Activated CD8-positive, alpha-beta memory T cell treated with anti-CD3 and anti-CD28 coated beads for 4 hours (primary cell): ENCODE measurements at places on chromosomes 5 and 9.

GRCh38 chr9:132238026-132238972 lies 76.4 kb downstream of the NTNG2 start:
- no peak for DNase-seq

- DNase-seq: no peak
Observed at GRCh38 chr5:33885679-33886078, 6.1 kb downstream of the ADAMTS12 start.

- DNase-seq: no peak
Observed at GRCh38 chr5:84303315-84303714, 81.4 kb downstream of the EDIL3 start.

- no peak for DNase-seq
Observed at GRCh38 chr9:114131808-114132549, 23.4 kb upstream of the COL27A1 start.

- no peak for DNase-seq
Observed at GRCh38 chr5:98656796-98657195, 116.7 kb upstream of the RGMB start.

- no peak for DNase-seq
Observed at GRCh38 chr5:84032324-84032723, 311.7 kb upstream of the HAPLN1 start.

GRCh38 chr5:157167214-157167621 lies 1.2 kb upstream of the GARIN3 start:
- DNase-seq: no peak

- DNase-seq: no peak
Observed at GRCh38 chr5:168790002-168790635, 211.0 kb upstream of the PANK3 start.

- no peak for DNase-seq
Observed at GRCh38 chr5:150138551-150139265, 16.9 kb downstream of the PDGFRB start.

- no peak for DNase-seq
Observed at GRCh38 chr5:76583163-76584047, 39.8 kb downstream of the F2RL2 start.

DNA sequence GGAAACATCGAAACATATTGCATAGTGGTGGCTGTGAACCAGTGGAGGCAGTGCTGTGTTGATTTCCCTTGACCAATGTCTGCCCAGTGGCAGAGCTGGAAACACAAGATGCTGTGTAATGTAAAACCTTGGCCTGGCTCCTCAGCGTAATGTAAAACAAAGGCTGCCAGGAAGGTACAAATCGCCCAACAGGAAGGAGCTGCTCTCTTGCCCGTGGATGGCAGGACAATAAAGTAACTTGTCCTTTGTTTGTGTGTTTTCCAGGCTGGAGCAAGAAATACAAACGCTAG lies 143.4 kb downstream of the PALM2AKAP2 start:
- no peak for DNase-seq

- no peak for DNase-seq
Observed at GRCh38 chr5:76606701-76607100, 16.5 kb downstream of the F2RL2 start.

- no peak for DNase-seq
Observed at GRCh38 chr9:21660976-21661375, 141.5 kb upstream of the MTAP start.

DNA sequence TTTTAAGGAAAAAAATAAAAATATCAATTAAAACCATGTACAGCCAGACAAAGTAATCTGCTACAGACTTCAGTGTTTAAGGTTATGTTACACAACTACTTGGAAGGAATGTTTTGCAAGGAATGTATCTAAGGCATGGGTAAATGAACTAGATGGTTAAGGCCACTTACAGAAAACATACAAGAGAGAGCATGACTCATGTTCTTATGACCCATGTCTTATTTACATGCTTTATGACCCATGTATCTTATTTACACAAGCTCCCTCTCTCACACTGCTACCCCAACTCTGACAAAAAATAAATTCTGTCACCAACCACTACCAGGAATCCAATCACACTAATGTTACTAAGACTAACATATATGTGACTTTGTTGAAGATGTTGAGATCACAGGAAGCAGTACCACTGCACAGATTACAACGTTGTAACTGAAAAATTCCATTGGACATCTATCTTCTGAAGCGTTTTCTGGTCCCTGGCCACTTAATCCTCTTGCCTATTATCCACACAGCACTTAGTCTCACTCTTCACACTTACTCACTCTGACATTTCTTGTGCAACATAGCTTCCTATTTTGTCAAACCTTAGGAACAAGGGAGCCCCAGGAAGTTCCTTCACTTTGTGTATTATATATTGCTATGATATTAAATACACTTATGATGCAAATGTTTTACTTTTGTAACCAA lies 1630.1 kb upstream of the C9orf72 start:
- no peak for DNase-seq

- DNase-seq: no peak
Observed at GRCh38 chr5:102654559-102655349, 100.4 kb upstream of the PAM start.

- DNase-seq: no peak
Observed at GRCh38 chr5:56649569-56649968, 165.8 kb upstream of the MAP3K1 start.

DNA sequence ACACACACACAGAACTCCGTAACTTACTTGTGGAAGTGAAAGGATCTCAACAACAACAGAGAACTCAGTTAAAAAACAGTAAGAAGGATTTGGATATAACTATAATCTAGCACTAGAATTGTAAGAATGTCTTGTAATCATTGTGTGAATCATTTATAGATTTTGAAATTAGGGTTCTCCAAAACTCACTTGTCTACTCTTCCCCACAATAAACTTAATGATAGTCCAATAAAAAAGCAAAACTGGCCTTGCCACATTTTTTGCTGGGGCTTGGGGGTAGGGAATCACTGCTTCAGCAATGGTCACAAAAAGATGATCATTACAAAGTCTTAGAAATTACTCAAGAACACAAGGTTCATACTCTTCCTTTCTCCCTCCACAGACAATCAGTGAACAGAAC lies 8.8 kb downstream of the TBCA start:
- DNase-seq: no peak

DNA sequence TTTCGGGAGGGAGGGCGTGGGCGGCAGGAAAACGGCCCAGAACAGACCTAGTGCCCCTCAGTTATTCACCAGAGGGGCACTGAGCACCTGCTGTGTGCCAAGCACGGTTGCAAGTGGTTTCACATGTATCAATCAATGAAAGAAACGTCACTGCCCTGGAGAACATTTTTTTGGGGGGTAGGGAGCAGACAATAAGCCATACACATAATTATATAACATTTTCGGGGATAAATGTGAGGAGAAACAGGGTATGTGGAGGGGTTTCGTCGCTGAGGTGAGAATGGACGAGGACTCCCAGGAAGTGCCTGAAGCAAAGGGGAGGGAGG lies 444 bp upstream of the ZNF354A start:
- no peak for DNase-seq

GRCh38 chr5:81630684-81631083 lies 120.2 kb downstream of the SSBP2 start:
- DNase-seq: no peak

- DNase-seq: no peak
Observed at GRCh38 chr9:108150736-108151586, 661.4 kb upstream of the KLF4 start.

DNA sequence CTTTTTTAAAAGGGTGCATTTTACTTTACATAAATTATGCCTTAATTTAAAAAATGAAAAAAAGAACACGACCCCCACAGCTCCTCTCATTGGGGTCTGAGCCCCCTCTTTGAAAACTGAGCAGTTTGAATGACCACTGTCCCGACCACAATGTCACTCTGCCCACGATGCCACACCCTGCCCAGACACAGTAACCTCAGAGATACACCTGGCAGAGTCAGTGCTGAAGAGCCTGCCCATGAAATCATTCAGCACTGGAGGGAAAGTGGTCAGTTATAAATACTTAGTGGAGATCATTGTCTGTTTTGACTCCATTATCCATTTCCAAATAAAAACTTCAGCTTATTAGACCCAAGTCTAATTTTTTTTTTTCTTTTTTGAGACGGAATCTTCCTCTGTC lies 49.3 kb downstream of the DNAJC21 start:
- DNase-seq: no peak

DNA sequence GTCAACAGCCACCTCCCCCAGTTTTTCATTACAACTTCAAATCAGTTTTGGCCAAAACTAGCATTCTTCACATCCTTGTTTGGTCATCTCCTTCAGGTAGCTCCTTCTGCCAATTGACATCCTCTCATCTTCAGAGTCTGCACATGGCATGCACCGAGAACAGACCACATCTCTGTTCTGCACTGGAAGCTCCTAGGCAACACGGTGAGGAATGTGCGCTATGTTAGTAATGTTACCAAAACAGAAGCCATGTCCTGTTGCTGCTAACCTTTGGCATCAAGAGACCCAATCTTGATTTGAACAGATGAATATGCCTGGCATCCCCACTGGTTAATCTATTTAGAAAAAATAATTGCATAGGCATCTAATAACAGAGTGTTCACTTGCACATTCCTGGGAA lies 5.1 kb upstream of the HK3 start:
- DNase-seq: no peak

- DNase-seq: no peak
Observed at GRCh38 chr9:20302197-20302596, 320.1 kb downstream of the MLLT3 start.

GRCh38 chr9:37037503-37038301 lies 3.6 kb upstream of the PAX5 start:
- no peak for DNase-seq

DNA sequence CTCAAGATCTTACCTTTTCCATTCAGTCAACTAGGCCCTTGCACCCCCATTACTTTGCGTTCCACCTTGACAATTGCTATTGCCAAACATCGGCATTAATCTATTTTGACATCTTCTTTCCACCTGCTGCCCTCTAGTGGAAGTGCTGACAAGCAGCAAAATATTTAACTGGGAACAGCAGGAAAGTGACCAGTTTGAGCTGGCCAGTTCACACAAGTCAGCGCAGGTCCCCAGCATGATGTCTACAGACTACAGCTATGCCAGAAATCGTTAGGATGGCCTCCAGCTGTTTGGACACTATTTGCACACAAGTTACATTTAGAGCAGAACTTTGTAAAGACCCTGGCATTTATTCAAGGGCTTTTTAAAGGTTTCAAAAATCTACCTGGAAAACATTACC lies 160.1 kb downstream of the GHR start:
- DNase-seq: peak; percentile 1

DNA sequence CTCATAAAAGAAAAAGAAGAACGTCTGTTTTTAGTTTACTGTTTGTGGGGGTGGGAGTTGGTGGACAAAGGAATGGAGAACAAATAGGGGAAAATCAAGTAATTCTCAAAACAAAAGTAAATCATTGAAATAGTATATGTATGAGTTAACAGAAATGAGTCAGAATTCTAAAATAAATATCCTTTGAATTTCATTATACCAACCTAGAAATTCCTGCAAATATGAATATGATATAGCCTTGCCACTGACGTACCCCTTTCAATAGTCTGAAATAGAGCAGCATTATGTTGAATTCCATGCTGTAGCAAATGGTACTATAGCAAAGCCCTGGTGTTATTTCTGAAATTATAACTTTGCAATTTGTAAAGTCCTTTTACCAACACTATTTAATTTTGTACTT lies 29.6 kb upstream of the DTWD2 start:
- no peak for DNase-seq

DNA sequence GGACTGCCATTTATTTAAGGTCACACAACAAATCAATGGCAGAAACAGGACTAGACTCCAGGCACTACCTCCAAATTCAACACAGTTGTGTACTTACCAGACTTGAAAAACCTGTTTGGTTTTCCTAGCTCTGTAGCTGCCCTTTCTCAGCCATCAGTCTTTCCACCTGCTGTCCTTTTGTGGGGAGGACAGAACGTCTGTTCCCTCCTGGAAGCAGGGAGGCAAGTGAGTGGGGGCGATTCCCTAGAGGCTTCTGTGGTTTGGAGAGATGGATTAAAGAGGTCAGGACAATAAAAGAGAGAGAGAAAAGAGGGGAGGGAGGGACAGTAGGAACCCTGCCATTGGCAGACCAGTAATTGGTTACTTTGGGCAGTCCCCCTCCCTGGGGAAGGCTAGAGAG lies 14.7 kb downstream of the ASTN2 start:
- DNase-seq: no peak

DNA sequence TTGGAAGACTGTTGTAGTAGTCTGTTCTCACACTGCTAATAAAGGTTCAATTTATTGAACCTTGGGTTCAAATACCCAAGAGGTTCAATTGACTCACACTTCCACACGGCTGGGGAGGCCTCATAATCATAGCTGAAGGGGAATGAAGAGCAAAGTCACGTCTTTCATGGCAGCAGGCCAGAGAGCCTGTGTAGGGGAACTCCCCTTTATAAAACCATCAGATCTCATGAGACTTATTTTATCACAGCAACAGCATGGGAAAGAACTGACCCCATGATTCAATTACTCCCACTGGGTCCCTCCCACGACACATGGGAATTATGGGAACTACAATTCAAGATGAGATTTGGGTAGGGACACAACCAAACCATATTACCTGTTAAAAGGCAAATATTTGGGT lies 268.2 kb downstream of the TMEM167A start:
- DNase-seq: no peak

DNA sequence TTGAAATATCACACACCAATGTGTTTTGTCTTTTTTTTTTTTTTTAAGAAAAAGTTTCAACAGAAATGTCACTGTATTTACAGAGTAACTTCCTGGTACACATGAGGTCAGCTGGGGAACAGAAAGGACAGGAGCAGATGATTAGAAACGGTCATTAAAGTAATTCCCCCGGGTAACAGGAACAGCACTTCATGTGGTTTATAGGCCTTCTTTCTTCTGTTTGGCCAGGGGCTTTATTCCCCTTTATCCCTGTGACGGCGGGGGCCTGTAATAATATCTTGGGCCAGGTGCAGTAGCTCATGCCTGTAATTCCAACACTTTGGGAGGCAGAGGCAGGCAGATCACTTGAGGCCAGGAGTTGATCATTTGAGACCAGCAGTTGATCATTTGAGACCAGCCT lies 30.5 kb upstream of the MSH3 start:
- no peak for DNase-seq

DNA sequence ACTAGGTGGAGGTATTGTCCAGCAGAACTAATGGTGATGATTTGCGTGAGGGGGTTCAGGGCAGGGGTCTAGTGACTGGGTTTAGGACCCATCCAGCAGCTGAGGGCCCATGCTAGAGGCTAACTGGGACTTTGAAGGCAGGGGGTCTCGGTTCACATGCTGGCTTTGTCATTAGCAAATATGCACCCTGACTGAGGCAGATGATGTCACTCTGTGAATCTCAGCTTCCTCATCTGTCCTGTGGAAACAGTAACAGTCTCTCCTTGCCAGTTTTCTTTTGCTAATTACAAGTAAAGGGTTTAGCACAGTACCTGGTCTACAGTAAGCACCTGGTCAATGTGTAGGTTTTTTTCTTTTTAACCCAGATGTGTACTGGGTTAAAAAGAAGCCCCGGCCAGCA lies 5.2 kb downstream of the SH2D3C start:
- no peak for DNase-seq

DNA sequence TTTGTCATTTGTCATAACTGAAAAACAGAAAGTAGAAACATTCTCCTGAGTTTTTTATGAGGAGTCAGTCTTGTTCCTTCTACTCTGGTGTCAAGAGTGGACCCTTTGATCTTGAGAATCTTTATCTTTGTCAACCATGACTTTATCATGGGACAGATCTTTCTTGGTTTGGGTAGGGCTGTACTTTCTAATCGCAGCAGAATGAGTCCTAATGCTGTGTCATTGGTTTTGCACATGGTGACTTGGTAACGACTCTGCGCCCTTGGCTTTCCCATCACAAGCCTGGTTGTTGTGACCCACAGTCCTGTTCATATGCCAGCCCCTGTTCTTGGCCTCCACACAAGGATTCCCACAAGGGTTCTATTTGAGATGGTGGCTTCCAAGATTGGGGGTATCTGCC lies 45.6 kb downstream of the AOPEP start:
- DNase-seq: no peak
